Memory B cell (primary cell): ENCODE measurements at places on chromosomes 16 and 17.

GRCh38 chr17:933312-934073, 46.1 kb downstream of the NXN start:
- no peak for DNase-seq

- no peak for DNase-seq
These were observed 678 bp upstream of the HOXB6 start for GRCh38 chr17:48605409-48605919.

DNA sequence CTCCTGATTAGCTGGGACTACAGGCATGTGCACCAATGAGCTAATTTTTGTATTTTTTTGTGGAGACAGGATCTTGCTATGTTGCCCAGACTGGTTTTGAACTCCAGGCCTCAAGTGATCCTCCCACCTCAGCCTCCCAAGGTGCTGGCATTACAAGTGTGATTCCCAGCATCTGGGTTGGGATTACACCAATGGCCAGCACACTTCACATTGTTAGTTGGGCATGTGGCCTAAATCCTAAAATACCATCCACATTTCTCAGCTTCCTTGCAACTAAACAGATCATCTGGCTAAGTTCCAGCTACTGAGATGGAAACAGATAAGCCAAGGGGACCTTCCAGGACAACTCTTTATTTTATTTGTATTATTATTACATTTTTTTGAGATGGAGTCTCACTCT, 9.9 kb downstream of the RABEP2 start:
- no peak for DNase-seq

DNA sequence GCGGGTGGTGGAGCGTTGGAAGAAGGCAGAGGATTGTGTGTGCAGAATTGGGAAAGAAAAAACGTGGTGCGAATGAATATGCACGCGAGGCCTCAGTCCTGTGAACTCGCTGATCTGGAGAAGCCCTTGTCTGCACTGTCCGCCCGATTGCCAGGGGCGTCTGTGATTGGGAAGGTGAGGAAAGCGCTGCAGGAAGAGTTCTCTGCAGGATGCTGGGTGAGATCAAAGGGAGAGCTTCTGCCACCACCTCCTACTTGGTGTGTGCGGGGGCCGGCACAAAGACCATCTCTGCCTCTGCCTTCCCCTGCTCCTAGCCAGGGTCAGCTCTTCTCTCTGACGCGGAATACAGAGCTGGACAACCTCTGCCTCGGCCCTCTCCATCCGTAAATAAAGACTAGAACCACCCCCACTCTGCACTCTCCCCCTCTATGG, 841 bp upstream of the RAB5C start:
- no peak for DNase-seq

GRCh38 chr16:2988590-2989099, 8.4 kb upstream of the PKMYT1 start:
- DNase-seq: no peak

GRCh38 chr16:5668553-5668952, 571.0 kb upstream of the EEF2KMT start:
- DNase-seq: no peak

DNA sequence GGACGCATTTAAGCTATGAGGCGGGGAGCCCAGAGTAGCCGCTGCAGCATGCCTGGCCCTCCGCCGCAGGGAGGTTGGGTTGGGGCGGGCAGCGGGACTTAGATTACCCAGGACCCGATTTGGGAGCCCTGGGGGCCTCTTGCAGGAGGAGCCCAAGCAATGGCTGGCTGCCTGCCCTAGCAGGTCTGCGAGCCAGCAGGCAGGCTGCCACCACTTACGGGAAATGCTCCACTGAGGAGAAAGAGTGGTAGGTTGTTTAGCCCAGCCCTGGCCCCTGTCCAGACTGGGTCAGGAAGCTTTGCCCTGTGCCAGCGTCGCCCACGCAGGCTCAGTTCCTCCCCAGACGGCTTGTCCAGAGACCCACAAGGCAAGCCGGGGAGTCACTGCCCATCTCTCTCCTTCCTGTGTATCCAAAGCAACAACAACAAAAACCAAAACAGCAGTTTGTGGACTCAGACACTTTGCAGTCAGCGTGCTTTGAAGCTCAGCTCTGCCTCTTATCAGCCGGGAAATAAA, 10.3 kb upstream of the TVP23A start:
- no peak for DNase-seq

DNA sequence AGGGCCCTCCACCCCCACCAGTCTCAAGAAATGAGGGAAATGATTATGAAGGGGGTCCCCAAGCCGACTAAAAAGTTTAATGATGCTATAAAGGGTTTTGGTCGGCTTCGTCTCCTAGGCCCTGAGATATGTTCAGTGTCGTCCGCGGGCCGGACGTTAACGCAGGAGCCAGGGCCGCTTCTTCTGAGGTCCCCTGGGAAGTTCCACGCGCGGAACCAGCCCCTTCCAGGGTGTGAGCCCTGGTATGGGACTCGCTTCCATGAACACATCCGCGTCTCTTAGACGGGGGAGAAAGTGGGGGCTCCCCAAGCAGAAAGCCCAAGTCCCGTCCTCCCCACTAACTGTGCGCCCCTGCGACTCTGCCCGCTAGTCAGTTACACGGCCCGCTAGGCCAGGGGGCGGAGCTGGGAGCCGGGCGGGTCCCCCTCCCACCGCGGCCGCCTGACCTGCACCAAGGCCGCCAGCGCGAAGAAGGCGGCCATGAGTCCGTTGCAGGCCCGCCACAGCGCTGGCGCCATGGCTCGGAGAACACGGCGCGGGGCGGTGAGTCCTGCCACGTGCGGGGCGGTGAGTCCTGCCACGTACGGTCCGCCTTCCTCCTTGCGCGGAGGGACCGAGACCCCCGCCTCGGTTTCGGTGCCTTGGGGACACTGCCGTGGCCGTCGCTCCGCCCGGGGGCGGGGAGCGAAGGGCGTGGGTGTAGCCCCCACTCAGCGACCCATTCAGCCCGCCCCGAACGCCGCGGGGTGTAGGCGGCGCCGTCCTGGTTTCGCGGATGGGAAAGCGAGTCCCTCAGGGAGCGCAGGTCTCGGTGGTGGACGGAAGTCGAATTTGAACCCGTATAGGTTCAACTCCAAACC, at the start of gene TMEM220:
Gene TMEM220, minus strand, starts transcription at position 690 of the 860 bp plus-strand sequence. Its CDS starts 172 bp downstream, at position 518.
- peak; percentile 38 for DNase-seq

- DNase-seq: no peak
These were observed 2.0 kb upstream of the GLG1 start for GRCh38 chr16:74608944-74609343.

GRCh38 chr16:86566601-86566965, at the start of gene FOXC2:
Gene FOXC2, plus strand, starts transcription at chr16:86566829. Its CDS starts 507 bp downstream, at chr16:86567336.
- DNase-seq: no peak

DNA sequence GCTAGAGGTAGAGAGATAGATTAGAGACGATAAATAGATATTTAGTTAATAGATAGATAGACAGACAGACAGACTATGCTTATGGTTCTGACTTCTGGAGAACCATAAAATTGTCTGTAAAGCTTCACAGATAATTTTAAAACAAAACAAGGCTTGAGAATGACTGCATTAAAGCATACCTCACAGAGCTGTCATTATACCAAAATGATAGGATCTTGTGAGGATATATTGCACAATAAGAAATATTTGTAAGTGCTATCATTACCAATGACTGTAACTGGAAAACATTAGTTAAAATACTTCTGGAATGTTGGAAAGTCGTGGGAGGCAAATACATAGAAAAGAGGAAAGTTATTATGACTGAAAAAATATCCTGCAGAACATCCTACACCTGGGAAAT, 3.6 kb upstream of the OR1E1 start:
- DNase-seq: no peak

GRCh38 chr16:57054338-57054737, 38.0 kb upstream of the CPNE2 start:
- DNase-seq: no peak

- no peak for DNase-seq
These were observed 23.6 kb upstream of the ATF7IP2 start for GRCh38 chr16:10362077-10362863.

DNA sequence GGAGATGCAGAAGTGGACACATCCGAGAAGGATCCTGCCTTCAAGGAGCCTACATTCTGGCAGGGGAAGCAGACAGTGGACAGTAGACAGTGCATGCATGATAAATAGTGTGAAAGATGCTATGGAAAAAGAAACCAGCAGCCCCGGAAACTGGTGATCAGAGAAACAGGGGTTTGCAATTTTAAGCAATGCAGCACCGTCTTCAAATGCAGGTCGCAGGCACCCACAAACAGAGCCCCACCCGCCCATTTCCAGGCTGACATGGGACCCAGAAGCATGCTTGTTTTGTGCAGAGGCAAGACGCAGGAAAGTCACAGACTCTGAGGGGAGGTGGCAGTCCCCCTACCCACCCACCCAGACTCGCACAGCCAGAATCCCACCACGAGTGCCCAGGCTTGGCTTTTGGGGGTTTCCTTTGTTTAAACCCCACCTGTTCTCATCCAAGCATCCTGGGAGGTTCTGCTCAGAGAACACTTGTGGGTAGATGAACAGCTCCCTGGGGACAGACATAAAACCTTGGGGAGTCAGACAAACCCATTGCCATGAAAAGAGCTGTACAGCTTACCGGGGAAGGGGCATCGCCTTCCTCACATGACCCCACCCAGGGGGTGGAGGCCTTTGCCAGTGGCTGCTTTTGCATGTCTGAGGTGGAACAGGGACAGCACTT, 114.3 kb downstream of the MGAT5B start:
- no peak for DNase-seq

- no peak for DNase-seq
These were observed 2.7 kb upstream of the CHRNB1 start for GRCh38 chr17:7442142-7442541.

DNA sequence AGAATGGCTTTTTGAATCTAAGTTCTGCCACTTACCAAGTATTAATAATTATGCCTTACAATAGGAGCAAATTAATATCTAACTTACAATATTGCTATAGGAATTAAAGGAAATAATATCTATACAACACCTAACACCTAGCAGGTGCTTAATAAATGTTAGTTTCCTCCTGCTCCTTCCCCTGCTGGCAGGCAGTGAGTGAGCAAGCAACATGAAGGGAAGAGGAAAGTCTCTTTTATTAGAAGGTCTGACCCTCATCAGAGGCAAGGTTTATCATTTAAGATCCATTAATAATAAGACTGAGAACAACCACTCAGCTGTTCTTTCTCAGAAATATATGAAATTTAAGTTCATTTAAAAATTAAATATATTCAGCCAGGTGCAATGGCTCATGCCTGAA, 6.7 kb upstream of the DYNC1LI2 start:
- DNase-seq: no peak

GRCh38 chr17:68182011-68182306, 65.9 kb upstream of the AMZ2 start:
- no peak for DNase-seq

DNA sequence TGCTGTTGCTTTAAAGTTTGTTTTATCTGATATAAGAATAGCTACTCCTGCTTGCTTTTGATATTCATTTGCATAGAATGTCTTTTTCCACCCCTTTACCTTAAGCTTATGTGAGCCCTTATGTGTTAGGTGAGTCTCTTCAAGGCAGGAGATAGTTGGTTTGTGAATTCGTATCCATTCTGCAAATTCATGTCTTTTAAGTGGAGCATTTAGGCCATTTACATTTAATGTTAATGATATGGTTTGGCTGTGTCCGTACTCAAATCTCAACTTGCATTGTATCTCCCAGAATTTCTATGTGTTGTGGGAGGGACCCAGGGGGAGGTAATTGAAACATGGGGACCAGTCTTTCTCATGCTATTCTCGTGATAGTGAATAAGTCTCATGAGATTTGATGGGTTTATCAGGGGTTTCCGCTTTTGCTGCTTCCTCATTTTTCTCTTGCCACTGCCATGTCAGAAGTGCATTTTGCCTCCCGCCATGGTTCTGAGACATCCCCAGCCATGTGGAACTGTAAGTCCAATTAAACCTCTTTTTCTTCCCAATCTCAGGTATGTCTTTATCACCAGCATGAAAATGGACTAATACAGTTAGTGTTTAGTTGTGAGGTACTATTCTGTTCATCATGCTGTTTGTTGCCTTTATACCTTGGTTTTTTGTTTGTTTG, 27.2 kb downstream of the ATF7IP2 start:
- DNase-seq: no peak

- DNase-seq: no peak
These were observed 2.1 kb upstream of the ADGRG5 start for GRCh38 chr16:57540387-57540786.

- DNase-seq: no peak
These were observed 8.7 kb downstream of the CD300LB start for GRCh38 chr17:74522381-74523105.

GRCh38 chr17:1764284-1764683, 2.4 kb downstream of the SERPINF1 start:
- no peak for DNase-seq

DNA sequence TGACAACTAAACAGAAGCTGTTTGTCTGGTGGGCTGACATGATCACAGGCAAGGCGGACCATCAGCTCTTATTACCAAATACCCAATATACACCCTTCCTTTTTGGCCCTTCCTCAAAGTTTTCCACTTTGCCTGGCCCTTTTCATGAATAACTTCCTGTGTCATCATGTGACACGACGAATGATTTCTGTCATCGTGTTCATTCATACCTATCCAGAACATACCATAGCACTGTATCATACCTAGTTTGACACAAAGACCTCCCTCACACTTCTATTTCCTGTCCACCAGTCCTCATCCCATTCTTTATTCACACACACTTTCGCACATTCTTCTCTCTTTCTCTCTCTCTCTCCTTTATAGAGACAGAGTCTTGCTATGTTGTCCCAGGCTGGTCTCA, 131.8 kb downstream of the STX8 start:
- DNase-seq: no peak

DNA sequence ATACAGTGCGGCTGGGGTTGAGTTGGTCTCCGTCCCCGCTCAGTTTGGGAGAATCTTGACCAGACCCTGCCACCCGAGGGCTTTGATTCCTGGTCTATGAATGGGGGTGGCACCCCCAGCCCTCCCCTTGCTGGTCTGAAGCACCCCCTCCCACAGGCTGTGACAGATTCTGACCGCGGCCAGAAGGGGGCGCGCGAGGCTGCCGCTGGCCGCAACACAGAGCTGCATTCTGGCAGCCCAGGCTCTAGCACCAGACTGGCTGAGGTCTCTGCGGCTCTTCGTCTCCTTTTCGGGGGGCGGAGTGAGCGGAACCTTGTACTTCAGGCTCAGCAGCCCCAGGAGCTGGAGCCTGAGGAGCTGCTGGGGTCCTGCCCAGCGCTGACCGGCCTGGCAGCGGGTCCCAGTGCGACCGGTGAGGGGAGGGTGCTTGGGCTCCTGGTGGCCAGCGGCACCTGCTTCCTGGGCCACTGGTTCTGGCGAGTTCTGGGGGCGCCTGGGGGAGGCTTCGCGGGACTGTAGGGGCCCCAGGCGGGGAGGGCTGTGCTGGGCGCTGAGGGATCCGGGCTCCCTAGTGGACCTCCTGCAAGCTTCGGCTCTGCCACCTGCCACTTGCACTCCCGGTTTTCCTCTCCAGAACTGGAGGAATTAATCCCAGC, 1011.6 kb downstream of the KCNJ18 start:
- DNase-seq: no peak
